Daoy (cell line): ENCODE measurements at places on chromosomes 6 and 20. TPM values are rescaled to one million over a fixed set of nuclear protein-coding genes. Genes with fewer than 3 reads are reported as not detected.

QKI gene
- 184 and 217 TPM in 2 replicates for total RNA-seq

DNA sequence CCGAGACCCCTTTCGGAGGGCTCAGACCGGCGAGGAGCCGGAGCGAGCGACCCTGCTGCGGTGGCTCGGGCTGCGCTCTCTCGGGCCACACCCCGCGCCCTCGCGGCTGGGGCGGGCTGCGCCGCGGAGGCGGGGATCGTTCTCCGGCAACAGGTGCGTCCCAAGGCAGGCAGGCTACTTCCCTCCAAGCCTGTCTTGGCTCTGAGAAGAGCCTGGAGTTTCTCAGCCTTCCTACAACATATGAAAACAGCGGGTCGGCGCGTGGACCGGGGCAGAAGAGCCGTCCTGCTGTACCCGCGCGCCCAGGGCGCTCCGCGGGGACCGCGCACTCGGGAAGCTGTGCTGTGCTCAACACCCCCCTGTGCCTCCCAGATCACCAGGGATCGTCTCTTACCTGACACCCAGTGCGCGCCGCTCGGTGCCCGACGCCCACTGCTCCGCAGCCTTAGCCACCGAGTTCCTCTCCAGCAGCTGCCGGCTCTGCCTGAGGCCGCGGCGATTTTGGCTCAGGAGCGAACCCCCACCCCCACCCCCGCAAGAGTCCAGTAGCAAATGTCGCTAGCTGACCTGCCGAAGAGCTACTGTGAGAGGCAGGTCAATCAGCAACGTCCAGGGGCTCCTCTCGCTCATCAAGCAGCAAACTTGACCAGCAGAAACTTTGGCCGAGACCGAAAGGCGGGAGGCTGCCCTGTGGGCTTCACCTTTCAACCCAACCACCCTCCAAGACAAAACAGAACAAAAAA is 3.7 kb upstream of the OLIG3 start:
- DNase-seq, result no peak

- DNase-seq, result no peak
These were observed 148.5 kb upstream of the BEND6 start for GRCh38 chr6:56806368-56806767.

- DNase-seq, result no peak
These were observed 106.3 kb upstream of the RIPOR2 start for GRCh38 chr6:25042036-25042521.

GRCh38 chr6:36728289-36729160 is 30.9 kb downstream of the RAB44 start:
- no peak for DNase-seq

DNA sequence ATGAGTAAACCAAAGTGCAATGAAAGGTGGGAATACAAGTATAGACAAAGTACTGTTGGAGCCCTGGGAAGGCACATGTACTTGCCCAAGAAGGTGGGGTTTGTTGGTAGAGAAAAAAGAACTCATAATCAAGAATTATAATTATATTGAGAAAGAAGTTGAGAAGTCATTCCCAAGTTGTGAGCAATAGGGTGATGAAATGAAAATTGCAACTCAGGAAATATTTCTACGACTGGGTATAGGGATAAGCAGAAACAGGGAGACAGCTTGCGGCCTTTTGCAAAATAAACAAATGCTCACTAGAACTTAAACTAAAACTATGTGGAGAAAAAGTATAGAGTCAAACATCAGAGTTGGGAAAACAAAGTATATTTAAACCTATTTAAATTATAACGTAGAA is 250.7 kb upstream of the FAM83B start:
- DNase-seq, result no peak

CDH26 gene
- 0.29 TPM in 1 of 2 replicates, not detected in the other for total RNA-seq

DNA sequence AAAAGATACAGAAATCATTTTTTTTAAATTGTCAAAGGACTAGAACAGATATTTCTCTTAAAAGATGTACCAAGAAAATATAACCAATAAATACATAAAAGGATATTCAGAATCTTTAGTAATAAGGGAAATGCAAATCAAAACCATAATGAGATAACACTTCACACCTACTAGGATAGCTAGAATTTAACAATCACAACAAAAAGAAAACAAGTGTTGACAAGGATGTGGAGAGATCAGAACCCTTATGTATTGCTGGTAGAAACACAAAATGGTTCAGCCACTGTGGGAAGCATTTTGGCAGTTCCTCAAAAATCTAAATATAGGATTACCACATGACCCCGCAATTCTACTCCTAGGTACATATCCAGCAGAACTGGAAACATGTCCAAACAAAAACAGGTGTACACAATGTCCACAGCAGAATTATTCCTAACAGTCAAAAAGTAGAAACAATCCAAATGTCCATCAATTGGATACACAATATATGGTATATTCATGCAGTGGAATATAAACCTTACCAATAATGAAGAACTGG is 211.0 kb downstream of the LRFN2 start:
- DNase-seq, result no peak

RFX6 gene
- total RNA-seq, result not detected in 2 replicates
